Mucosa of descending colon (tissue), 3 donors: ENCODE measurements at places on chromosomes 1 and 21. TPM values are rescaled to one million over a fixed set of nuclear protein-coding genes. Genes with fewer than 3 reads are reported as not detected.

CYP4A22 gene
- not detected for total RNA-seq

SLX9 gene
- 19.8 TPM for total RNA-seq

RAB3B gene
- 3.6 TPM for total RNA-seq

CDC14A gene
- 34.3 TPM for total RNA-seq

PLA2G4A gene
- 6.9 TPM for total RNA-seq

FCER1G gene
- 5.8 TPM for total RNA-seq

IGFN1 gene
- 0.10 TPM for total RNA-seq

AMPD1 gene
- 2.0 TPM for total RNA-seq

PLEKHN1 gene
- 0.32 TPM for total RNA-seq

ZNF669 gene
- 6.3 TPM for total RNA-seq

MFSD2A gene
- 24.4 TPM for total RNA-seq

DNA sequence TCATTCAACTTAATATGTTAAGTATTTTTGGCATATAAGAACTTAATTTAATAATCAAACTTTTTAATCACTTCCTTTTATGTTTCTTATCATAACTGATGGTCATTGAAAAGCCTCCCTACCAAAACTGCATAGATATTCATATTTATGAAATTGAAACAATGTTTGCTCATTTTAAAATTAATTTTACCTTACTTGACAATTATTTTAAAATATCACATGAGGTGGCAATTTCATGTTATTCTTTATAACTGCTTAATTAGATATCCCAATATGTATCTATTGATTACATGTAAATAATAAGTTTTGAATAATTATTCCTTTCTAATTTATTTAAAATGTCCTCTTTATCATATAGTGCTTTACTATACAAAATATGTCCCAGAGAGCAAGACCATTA is 266.1 kb upstream of the NRIP1 start:
- no peak for DNase-seq

GRCh38 chr1:17874231-17874630 is 119.1 kb downstream of the ACTL8 start:
- no peak for DNase-seq

DNA sequence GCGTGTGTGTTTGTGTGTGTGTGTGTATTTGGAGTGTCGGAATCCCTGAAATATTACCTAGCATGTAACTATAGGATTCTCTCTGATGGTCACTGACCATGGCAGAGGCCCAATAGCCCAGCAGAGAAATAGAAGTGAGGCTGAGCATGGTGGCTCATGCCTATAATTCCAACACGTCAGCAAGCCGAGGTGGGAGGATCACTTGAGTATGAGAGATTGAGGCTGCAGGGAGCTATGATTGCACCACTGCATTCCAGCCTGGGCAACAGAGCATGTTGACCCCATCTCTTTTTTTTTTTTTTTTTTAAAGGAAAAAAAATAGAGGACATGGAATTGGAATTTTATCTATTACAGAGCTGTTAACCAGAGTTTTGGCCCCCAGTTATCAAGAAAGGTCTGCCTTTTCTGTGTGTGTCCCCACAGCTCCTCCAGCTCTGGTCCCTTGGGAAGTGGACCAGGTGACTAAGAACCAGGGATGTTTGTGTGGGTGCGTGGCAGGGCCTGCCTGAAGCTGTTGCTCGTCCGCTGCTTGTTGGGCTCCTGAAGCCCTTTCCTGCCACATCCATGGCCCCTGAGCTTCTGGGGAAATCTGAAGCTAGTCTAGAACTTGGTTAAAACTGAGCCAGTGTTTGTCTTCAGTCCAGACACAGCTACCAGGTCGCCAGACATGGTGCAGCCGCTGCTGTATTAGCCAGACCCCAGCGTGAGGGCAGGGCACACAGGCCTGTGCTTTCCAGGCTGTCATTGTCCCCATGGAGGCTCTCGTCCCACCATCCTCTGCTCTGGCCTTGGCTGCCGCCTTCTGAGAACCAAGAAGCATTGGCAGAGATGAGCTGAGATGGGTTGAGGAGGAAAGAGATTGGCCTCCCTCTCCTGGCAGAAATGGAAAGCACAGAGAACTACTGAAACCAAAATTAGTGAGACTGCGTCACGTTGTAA is 25.5 kb downstream of the CAPN9 start:
- peak; percentile 38 for DNase-seq

DNA sequence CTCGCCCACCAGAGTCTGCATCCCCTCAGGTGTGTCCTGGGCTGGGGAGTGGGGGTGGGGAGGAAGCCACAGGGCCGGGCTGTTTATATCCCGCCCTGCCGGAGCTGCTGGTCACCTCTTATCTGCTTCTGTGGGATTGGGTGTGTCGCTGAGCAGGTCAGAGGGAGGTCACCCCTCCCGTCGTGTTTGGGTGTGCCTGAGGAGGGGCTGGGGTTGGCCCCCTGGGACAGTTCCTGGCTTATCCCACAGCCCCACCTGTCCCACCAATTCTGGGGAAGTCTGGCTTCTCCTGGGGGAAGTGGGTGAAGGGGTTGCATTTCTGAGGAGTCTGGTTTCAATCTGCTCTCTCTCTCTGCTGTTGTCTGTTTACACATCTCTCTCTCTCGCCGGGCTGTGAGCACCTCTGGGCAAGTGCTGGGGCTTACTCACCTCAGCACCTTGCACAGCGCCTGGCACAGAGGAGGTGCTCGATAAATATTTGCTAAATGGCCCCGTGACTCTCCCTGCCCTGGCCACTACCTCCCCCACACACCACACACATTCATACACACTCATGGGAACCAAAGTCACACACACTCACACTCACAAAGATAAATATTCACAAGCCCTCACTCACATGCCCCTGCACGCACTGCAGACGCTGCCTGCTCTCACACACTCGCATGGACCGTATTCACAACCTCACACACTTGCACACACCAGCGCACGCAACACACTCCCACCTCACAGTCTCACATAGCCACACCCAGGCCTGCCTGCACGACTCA is 8.3 kb downstream of the ELF3 start:
- peak; percentile 91 for DNase-seq

- DNase-seq, result no peak
Measured at GRCh38 chr1:184056921-184057555, 5.5 kb downstream of the TSEN15 start.

DNA sequence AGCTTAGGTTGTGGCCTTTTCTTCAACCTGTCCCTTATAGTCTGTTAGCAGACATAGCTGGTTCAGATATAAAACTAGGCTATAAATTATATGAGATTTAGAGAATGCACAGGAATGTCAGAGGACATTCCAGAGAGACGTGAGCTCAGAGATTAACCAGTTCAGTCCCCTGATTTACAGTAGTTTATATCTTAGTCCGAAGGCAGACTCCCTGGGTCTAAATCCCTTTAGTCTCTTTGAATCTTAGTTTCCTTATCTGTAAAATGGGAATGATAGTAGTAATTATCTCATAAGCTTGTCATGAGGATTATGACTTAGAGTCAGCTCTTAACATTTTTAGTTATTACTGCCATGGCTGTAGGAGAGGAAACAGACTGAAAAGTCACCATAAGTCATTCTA is 45.5 kb upstream of the PLXNA2 start:
- DNase-seq, result no peak

- DNase-seq, result no peak
Measured at GRCh38 chr1:41411229-41411628, 50.0 kb downstream of the FOXO6 start.

DNA sequence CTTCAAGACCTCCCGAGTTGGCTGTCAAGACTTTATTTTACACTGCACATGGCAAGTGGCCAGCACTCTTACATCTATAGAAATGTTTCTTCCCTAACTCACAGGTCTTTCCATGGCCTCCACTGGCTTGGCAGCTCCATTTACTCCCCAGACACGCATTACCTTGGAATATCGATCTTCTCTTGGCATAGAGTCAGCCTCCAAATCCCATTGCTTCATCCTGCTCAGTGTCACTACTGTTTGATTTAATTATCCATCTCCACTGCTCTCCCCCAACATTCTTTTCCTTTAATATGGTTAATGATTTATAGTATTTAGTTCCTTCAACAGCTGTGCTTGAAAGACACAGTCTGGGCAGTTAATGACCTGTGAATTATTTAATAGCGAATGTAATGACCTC is 241.2 kb upstream of the MAP1LC3C start:
- no peak for DNase-seq

DNA sequence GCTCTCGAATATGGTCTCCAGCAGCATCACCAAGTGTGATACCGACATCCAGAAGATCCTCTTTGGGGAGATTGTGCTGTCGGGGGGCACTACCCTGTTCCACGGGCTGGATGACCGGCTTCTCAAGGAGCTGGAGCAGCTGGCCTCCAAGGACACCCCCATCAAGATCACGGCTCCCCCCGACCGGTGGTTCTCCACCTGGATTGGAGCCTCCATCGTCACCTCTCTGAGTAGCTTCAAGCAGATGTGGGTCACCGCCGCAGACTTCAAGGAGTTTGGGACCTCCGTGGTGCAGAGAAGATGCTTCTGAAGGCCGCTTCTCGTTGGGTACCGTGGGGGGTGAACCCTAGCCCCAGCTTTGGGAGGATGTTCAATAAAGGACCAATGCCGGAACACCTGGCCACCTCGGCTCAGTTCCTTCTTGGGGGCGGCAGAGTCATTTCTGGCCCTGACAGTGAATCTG is 1.3 kb downstream of the ACTRT2 start:
- DNase-seq, result no peak

DNA sequence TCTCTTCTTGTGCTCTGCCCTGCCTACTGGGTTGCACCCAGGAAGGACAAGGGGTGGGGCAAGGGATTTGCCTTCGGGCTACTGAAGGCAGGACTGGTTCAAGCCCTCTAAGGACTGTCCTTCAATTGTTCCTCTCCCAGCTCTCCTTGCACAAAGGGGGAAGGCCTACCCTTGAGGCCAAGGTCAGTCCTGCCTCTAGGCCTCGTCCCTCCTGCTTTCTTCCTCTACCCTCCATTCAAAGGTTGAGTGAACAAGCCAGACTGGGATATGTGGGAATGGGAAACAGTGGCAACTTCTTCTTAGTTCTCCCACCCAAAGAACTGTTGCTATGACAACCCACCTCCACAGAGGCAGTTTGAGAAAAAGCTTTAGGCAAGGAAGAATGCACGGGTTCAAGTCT is 2.7 kb downstream of the LURAP1 start:
- DNase-seq, result no peak

DNA sequence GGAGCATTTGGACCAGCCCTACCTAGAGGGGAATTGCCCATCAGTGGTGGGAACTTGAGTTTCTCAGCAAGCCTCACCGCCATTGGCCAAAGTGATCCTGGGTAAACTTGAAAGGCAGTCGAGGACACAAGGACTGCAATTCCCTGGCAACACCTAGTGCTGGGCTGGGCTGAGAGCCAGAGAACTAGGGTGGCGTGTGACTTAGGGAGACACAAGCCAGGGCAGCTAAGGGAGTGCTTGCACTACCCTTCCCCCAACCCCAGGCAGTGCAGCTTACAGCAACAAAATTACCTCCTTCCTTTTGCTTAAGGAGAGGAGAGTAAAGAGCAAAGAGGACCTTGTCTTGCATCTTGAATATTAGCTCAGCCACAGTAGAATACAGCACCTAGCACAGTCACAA is 176.9 kb upstream of the PRMT6 start:
- peak; percentile 53 for DNase-seq

GRCh38 chr1:209384710-209385550 is 198.6 kb upstream of the CAMK1G start:
- no peak for DNase-seq

- no peak for DNase-seq
Measured at GRCh38 chr1:209797978-209798639, 7.8 kb downstream of the IRF6 start.

GRCh38 chr1:206663362-206663761 is 21.3 kb upstream of the MAPKAPK2 start:
- DNase-seq, result no peak

GRCh38 chr1:118933051-118933781 is 54.9 kb downstream of the TBX15 start:
- no peak for DNase-seq

GRCh38 chr1:93200086-93200620 is 19.6 kb downstream of the CCDC18 start:
- DNase-seq, result no peak

GRCh38 chr1:43058545-43059360 is 100.1 kb upstream of the SLC2A1 start:
- DNase-seq, result no peak

DNA sequence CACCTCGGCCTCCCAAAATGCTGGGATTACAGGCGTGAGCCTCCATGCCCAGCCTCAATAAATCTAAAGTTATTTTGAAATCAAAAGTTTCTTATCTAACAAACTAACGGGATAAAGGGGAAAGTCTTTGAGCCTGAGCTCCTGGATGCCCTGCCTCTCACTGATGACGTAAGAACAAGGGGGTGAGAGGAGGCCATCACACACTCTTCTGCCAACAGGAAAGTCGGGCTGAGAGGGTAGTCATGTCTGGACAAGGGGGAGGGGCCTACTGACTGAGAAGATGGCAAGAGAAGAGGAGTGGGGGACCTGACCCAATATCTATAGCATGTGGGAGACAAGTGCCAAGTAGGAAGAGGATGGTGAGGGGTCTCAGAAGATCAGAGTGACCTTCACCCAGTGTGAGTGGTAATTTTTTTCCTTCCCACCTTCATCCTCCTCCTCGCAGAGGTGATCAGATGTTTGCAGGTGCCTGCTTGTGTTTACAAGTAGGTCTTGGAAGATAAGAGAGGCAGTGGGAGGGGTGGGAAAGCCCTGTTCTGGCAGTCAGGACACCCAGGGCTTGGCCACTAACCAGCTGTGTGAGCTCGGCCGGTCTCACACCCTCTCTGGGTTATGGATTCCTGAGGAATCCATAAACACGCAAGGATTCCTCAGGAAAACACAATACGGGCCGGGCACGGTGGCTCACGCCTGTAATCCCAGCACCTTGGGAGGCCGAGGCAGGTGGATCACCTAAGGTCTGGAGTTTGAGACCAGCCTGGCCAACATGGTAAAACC is 9.6 kb downstream of the UQCRHL start:
- DNase-seq, result peak; percentile 42

DNA sequence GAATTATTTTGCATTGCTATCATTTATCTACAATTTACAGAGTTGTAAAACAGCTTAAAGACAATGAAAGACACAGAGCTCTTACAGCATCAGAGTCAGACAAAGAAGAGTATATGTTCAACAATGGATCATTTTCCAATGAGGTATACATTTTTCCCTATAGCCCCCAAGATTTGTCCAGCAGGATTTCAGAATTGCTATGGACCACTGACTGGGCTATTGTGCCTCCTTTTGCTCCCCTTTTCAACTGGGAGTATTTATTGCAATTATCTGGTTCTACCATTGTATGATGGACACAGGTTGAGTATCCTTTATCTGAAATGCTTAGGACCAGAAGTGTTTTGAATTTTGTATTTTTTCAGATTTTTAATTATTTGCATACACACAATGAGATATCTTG is 62.5 kb upstream of the DNAH14 start:
- no peak for DNase-seq

GRCh38 chr1:29289493-29289892 is 53.2 kb downstream of the PTPRU start:
- no peak for DNase-seq

DNA sequence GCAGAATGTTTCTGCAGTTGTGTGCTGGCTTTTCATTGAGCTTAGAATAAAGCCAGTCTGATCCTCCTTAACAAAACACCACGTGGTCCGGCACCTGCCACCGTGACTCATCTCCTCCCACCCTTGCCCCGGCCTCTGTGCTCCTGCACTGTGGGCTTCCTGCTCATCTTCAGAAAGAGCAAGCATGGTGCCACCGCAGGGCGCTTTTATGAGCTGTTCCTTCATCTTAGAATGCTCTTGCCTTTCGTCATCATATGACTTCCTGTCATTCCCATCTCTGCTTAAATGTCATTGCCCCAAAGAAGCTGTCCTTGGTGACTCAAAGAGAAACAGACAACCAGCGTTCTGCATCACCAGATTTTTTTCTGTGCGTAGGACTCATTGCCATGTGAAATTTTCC is 117.8 kb downstream of the HHAT start:
- DNase-seq, result no peak
